Stimulated activated CD8-positive, alpha-beta memory T cell treated with anti-CD3 and anti-CD28 coated beads, Interleukin-7, amount 100 ng/mL, for 4 hours (primary cell): ENCODE measurements at places on chromosomes 5 and 9.

- DNase-seq, result no peak
Observed at GRCh38 chr5:67414712-67415111, 218.1 kb upstream of the CD180 start.

DNA sequence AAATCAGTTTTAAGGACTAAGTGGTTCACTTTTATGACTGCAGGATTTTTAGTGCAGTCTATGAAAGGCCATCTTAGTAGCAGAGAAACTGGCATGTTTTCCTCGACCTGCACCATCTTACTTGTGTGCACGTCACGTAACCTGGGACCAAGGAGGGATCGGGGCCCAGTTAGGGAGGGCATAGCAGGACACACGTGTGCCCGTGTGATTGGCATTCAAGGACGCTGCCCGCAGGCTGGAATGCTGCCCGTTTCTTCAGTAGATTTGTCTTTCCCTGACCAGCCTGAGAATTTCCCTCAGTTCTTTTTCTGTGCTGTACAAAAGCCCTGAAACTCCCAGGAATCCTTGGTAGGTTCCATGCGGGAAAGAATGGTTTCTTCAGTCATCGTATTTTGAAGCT, 196.3 kb downstream of the TRIO start:
- DNase-seq, result no peak

GRCh38 chr5:141488591-141489561, at the start of gene PCDHGC5:
TSS of gene PCDHGC5 (plus strand) at chr5:141489081. CDS start at chr5:141489241, 160 bp downstream.
- no peak for DNase-seq

GRCh38 chr9:95085861-95086563, 231.5 kb downstream of the FANCC start:
- DNase-seq, result no peak

GRCh38 chr5:61754792-61755191, 422.7 kb downstream of the ZSWIM6 start:
- DNase-seq, result no peak

DNA sequence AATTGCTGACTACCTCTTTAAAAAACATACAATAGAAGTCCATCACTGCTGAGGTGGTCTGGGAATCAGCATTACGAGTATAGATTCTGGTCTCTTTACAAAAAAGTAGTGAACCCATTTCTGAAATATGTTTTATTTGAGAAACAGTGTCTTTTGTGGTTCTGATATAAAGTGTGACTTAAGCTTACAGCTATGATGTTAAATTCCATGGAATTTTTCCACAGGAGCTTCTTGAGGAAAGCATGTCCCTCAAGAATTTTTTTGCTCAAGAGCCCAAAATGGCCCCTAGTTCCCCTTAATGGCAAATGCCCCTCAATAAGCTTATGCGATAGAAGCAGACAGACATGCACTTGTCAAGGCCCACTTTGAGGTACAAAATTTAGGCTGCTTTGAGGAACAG, 265.7 kb downstream of the FAM170A start:
- no peak for DNase-seq

GRCh38 chr5:150613991-150614660, 26.3 kb upstream of the SYNPO start:
- DNase-seq, result no peak

- DNase-seq, result no peak
Observed at GRCh38 chr5:135233477-135233876, 165.6 kb downstream of the MACROH2A1 start.

GRCh38 chr5:1550287-1551076, 26.7 kb upstream of the LPCAT1 start:
- no peak for DNase-seq

- DNase-seq, result no peak
Observed at GRCh38 chr5:10699987-10700386, 61.0 kb downstream of the DAP start.

DNA sequence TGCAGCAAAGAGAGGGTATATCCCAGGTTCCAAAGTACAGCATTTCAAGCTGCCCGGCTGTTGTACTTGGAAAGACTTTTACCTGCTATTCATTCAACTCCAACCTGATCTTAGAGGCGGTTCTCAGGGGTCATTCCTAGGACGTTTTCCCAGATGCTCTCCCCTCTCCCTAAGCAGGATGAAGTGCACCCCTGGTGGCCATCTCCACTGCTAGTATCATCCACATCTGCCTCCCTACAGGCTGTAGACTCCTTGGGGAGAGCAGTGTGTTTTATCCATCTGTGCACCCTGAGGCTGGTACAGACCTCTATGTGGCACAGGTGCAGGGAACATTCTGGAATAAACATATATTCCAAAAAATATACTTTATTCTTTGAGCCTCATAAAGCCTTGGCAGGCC, 56.8 kb downstream of the PTPN3 start:
- DNase-seq, result no peak

GRCh38 chr9:80789831-80790230, 899.5 kb downstream of the TLE1 start:
- DNase-seq, result no peak

- DNase-seq, result no peak
Observed at GRCh38 chr5:122129306-122129705, at the start of gene ZNF474. TSS of gene ZNF474 (plus strand) at chr5:122129546. CDS start at chr5:122151991, 22,445 bp downstream.

- DNase-seq, result no peak
Observed at GRCh38 chr5:179554981-179555380, 4.6 kb downstream of the RUFY1 start.

GRCh38 chr5:181127907-181128626, 2.9 kb downstream of the OR2V1 start:
- no peak for DNase-seq

DNA sequence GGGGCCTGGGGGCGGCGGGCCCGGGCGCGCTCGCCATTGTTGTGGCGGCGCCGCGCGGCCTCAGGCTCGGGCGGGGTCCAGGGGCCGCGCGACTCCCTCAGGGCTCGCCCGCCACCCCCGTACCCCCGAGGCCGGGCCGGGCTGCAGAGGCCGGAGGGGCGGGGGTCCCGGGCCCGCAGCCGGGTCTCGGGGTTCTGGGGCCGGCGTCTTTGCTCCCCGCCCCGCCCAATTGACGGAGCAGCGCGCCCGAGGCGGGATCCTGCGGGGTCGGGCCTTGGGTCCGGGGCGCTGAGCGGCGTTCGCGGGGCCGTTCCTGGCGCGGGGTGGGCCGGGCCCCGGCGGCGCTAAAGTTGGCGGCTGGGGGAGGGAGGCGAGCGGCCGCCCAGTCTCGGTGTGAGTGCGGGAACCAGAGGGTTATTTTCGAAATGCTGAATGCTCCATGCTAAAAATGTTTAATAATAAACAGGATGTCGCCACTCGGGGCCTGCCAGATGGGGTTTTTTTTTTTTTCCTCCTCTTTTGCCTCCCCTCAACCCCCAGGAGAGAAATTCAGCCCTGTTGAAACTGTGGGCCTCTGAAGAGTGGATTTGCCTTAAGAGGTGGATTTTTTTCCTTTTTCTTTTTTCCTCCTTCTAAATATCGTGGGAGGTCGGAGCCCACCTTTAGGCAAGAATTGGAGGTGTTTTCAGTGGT, 724 bp downstream of the PRRC2B start:
- no peak for DNase-seq

GRCh38 chr5:50663636-50664035, 2.8 kb upstream of the PARP8 start:
- DNase-seq, result no peak

GRCh38 chr9:135926402-135927194, 19.3 kb upstream of the CAMSAP1 start:
- peak; percentile 24 for DNase-seq

- no peak for DNase-seq
Observed at GRCh38 chr9:37155601-37156000, 35.2 kb downstream of the ZCCHC7 start.

DNA sequence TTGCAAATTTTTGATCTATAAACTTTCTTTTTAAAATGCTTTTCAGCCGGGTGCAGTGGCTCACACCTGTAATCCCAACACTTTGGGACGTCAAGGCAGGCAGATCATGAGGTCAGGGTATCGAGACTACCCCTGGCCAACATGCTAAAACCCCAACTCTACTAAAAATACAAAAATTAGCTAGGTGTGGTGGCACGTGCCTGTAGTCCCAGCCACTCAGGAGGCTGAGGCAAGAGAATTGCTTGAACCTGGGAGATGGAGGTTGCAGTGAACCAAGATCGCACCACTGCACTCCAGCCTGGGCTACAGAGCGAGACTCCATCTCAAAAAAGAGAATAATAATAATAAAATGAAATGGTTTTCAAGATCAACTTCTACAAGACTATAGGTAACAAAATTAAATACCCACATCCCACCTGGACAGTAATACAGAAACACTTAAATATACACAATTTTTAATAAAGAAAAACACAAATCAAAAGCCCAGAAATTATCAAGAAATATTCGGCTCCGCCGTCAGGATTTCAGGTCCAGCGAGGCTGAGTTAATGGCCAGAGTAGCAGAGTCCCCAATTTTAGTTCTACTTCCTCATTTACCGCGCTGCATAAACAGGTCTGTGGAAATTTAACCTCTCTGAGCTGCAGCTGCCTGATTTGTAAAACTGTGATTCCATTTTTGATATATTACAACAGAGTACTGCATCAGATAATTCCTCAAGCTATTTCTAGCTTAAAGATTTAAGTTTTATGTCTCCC, 4.0 kb downstream of the TUT7 start:
- no peak for DNase-seq

DNA sequence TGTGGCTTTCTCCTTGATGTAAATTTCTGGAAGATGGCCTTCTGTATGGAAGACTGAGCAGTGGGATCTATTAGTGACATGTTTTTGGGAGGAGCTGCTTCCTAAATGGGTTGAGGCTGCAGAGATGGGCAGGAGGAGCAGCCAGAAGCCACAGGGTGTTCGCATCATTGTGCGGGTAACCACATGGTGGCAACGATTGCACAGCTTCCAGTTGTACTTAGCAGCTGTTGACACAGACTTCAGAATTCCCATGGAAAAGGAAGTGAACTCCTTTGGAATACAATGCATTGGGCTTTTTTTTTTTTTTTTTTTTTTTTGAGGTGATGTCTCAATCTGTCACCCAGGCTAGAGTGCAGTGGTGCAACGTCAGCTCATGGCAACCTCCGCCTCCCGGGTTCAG, 297.3 kb downstream of the NR3C1 start:
- no peak for DNase-seq

GRCh38 chr5:10355071-10355889, 1.8 kb downstream of the MARCHF6 start:
- DNase-seq, result no peak

DNA sequence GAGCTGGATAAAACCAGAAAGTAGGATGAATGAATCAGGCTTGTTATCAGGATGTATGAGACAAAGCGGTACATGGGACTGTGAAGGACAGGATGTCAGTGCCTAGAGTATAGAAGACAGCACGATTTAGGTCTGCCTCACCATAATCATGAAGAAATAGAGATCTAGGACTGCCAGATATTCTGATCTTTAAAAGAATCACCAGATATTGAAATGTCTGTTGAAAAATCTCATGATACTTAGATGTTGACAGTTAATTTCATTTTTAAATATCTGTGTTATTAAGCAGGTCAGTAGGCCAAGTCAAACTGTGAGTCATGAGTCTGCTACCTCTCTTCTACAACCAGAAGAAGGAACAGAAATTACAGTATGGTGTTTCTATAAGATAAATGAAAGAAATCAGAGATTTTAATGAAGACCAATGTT, 65.0 kb downstream of the ST8SIA4 start:
- DNase-seq, result no peak

- DNase-seq, result no peak
Observed at GRCh38 chr9:128392302-128393144, 21.3 kb downstream of the URM1 start.

DNA sequence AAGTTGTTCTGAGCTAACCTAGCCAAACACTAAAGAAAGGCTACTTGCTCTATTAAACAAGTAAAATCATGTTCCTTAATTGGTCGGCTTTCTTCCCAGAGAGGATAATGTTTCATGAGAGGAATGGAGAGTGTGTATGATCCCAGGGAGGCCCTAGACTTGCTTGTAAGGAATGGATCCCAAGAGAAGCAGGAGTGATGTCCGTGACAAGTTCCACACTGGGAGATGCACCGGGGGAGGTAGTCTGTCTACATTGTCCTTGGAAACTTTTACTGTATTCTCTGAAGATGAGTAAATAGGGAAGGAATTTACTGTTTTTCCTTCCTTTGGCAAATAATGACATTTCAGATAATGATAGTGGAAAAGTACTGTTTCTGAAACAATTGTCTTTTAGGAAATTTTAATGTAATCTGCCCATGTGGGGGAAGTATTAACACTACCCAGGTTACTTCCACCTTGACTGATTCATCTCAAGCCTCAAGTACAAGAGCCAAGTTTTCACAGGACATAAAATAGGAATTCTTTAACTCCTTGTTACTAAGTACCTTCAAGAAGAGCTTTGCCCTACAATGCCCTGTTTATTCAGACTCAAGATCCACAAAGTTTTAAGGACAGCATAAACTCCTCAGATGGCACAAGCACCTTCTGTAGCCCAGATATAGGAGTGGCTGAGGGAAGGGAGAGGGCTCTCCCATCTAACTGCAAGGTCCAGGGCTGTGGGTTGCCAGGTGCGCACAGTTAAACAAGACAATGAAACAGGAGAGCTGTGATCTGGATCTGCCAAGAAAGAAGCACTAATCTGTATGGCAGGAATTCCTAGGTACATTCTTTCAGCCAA, 152.1 kb downstream of the GNA14 start:
- no peak for DNase-seq

DNA sequence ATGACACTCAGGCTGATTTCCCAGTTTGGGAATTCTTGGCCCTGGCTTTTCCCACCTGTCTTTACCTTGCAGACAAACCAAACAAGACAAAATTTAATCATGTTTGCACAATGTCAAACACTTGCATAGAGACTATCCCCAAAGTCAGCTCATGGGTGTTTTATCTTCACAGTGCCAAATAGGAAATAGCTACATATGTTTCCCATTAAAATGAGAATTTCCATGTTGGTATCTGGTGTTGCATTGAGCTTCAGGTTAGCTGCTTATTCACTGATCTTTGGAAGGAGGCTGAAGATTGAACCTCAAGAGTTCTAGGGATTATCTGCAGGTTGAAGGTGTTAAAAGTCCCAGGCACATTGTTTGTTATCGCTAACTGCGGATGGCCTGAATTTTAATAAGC, 19.5 kb downstream of the MAP1B start:
- DNase-seq, result no peak

DNA sequence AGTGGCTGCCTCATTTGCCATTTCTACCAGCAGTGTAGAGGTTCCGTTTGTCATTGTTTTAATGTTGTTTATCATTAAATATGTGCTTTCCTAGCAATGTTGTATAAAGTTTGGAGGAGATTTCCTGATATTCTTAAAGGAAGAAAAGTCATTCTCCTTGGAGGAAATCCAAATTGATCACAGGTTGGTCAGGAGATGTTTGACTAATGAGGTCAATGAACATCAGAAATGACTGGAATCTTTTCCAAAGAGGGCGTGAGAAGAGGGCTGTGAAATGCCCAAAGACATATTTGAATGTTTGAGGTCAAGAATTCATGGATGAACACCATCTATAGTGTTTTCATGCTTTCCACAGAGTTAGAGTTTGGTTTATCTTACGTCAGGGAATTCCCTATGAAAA, 471.3 kb downstream of the MAT2B start:
- DNase-seq, result no peak
